ENCODE measurements at places on chromosomes 6 and 20.

DNA sequence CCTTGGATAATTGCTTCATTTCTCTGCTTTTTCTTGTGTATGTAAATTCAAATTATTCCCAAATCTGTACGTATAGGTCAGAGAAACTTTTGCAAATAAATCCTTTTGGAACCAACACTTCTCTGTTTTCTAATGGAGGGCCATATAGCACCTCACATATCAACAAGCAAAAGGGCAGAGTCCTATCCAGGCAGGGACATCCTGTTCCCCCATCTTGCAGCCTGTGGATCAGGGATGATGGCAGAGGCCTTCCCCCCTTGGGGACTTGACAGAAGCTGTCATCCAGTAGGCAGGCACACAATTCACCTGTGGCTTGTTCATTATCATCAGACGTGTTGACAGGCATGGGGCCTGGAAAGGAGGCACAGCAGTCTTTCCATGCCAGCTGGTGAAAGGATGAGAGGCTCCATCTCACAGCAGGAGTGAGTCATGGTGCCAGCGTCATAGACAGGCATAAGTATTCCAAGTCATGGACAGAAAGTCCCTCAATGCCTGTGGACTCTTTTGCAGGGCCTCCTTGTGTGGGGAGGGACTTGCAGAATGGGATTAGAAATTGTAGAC lies 31.8 kb upstream of the PLEKHG1 start:
- no peak for DNase-seq

DNA sequence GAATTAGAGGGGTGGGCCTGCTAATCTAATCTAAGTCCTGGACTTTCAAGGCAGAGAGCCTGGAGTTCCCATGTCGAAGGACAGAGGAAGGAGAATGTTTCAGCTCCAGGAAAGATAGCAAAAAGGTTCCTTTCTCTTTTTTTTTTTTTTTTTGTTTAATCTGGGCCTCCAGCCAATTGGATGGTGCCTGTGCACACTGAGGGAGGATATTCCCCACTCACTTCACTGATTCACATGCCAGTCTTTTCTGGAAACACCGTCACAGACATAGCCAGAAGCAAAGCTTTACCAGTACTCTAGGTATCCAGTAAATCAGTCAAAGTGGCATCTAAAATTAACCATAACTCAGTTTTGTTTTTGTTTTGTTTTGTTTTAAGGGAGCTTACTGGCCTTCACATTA lies 721.1 kb downstream of the TENT5A start:
- DNase-seq = no peak

- DNase-seq = no peak
Observed at GRCh38 chr6:125867483-125867942, 76.8 kb downstream of the NCOA7 start.

GRCh38 chr6:125639466-125640020 lies 109.9 kb upstream of the HEY2 start:
- DNase-seq = no peak

DNA sequence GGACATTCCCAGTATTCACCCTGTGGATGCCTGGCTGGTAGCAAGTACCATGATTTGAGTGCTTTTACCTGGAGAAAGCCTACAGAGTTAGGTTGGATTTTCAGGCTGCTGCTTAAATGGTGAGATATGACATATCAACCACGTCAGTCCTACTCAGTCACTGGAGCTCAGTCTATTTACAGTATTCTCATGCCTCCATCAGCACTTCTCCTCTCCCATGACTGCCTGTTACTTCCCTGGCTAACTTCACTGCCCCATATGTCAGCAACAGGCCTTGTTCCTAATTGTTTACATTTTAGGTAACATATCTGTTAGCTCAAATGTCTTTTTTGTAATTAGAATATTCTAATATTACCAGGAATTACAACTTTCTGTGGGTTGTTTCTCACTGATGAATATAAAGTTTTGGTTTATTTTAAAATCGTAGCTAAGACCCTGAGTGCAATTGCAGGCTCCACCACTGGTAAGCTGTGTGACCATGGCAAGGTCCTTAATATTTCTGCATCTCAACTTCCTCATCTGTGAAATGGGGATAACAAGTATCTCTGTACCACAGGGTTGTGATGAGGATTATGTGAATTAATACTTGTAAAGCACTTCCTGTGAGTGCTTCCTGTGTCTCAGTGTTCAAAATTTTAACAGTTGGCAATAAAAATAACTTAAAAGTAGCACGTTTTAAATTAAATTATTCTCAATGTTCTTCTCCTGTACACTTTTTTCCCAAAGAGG lies 54.3 kb downstream of the RNF144B start:
- DNase-seq = no peak

- no peak for DNase-seq
Observed at GRCh38 chr6:157215717-157216116, 107.6 kb downstream of the TMEM242 start.

GRCh38 chr20:35695978-35696377 lies 3.2 kb downstream of the NFS1 start:
- no peak for DNase-seq

DNA sequence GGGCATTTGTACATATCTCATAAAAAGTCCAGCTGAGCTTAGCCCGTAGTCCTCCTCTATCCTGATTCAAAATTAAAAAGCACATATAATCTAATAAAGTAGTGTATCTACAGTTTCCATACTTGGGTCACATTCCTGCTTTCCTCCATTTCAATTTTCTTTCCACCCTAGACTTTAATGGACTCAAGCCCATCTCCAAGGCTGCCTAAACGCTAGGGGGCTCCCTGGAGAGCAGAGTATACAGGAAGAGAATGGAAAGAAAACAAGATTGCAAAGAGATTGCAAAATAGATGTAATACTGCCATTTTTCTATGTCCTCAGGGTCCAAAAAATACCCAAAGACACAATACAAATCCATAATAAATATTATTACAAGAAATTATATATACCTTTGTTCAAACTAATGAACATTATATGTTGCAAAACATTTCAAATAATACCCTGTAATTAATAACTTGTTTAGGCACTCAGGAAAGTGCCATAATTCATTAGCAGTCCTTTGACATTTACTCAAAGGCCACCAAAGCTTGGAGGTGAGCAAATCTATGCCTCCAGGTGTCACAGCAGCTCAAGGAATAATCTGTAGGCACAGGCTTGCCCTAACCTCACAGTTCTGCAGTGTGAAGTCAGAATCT lies 2.4 kb upstream of the MCM3 start:
- no peak for DNase-seq

DNA sequence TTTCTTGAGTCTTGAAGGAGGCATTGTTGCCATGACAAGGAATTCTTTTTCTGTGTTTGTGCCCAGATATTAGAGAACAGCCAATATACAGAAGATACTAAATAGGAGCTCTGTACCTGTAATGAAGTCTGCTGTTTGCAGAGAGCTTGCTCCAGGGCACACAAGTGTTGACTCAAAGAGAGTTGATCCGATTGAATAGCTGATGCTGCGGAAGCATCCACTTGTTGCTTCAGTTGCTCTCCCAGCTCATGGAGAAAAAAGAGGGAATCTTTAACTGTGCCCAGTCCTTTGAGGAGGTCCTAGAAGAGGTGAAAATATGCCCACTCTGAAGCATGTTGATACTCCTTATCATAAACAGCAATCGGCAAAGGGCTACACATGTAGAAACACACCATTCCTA lies 411.4 kb downstream of the ESR1 start:
- no peak for DNase-seq
